ENCODE measurements at places on chromosomes 3 and 15.

DNA sequence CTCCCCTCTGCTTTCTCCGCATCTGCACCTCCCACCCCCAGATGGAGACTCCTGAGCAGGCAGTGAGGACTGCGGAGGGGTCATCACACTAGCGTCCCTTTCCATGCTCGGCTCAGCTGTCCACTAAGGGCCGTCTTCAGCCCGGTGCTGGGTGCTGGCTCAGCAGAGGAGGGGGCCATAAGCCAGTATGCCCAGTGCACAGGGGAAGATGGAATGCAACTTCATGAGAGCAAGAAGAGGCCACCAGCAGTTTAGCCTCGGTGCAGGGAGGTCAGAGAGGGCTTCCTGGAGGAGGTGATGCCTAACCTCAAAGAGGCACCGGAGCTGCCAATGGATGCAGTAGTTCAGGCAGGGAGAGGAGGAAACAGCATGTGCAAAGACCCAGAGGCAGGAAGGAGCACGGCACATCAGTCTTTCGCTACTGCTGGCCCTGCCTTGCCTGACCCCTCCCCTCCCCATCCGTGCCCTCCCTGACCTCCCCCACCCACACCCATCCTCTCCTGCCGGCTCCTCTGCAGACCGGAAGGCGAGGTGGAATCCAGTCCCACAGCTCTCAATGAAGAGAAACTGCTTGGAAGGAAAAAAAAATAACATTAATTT, 15.2 kb upstream of the PLXND1 start:
- no peak for DNase-seq

DNA sequence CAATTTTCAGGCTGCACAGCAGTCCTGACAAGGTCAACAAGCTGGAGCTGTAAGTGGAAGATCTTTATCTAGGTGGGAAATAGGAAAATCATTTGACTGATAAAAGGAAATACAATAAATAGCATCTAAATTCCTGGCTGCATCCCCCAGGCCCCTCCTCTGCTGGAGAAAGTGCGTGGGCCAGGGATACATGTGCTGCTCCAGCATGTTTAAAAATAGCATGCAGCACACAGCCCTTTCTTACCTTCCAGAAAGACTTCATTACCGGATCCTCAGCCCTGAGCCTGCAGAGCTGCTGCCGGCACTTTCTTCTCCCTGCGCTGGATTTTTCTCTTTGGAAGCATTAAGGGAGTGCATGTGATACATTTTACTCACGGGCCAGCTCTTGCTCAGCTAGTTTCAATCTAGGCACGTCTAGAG, 77.3 kb downstream of the HMG20A start:
- DNase-seq: no peak

DNA sequence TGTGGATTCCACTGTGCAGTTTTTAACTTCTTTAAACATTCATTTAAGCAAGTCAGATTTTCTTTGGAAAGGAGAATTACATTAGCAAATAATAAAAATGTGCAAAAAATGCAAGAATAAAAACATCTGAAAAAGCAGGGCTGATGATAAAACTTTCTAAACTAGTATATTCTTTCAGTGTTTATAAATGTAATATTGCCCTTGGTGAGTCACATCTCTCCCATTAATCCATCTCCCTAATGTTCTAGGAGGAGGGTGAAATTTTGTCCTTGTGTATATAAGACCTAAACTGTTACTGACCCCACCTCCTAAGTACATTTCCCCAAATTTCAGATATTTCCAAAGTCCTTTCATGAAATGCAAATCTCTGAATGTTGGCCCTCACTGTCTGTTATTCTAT, 28.5 kb upstream of the DCUN1D1 start:
- no peak for DNase-seq

DNA sequence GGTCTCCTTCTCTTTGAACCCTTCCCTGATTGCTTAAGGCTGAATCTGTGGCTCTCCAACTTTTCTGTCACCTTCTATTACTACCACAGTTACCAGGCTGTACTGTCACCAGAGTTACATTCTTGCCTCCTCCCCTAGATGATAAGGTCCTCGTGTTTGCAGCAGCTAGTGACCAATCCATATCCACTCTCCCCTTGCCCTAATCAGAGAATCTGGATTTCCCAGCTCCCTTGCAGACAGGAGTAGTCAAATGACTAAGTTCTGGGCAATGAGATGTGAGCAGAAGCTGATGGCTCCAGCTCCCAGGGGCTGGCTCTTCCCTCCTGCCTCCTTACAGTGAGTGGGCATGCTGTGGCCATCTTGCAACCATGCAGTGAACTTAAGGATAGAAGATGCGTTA, 95.4 kb upstream of the VGLL4 start:
- DNase-seq: no peak

DNA sequence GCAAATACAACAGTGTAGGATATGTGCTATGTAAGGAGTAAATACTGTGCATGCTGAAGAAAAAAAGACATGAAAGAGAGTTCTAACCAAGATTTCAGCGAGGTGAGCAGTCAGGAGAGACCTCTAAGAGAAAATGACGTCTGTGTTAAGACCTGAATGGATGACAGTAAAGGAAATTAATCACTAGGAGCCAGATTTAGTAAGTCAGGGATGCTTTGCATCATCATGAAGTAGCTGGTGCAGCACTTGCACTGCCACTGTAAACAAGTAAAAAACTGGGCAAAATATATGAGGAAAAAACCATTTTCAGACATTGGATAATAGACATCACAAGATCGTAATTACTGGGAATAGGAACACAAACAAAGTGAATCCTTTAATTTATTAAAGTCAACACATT, 32.6 kb downstream of the RTP4 start:
- no peak for DNase-seq

DNA sequence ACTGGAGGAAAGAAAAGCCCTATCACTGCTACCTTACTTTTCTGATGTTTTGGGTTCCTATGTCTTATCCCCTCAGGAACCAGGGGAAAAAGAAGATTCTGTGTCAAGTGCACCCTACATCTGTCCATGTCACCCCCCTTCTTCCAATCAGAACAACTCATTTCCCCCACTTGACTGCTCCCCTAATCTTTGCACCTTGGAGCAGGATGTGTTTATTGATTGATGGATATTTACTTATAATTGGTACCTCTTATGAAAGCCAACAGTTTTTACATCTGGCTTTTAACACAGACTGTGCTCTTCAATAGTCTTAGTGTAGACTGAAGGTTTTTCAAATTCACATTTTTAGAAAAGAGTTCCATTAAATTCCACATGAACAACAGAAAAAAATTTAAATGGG, 33.3 kb downstream of the LIPC start:
- no peak for DNase-seq

- DNase-seq: no peak
Observed at GRCh38 chr3:41329881-41330280, 130.6 kb downstream of the CTNNB1 start.

DNA sequence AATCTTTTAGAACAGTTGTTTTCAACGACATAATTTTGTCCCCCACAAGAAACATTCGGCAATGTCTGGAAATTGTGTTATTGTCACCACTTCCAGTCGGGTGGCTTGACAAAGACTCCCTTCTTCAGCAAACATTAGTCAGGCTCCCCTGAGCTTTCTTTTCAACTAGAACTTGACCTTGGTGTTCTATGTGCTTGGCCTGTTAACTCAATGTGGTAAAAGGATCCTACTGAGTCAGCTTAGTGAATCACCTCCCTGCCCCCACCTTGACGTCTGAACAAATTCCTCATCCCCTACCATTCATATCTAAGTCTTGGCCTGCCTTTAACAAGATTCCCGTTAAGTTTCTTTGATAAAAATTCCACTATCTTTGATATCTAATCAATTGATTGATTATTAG, 465.0 kb upstream of the ROBO1 start:
- DNase-seq: no peak

DNA sequence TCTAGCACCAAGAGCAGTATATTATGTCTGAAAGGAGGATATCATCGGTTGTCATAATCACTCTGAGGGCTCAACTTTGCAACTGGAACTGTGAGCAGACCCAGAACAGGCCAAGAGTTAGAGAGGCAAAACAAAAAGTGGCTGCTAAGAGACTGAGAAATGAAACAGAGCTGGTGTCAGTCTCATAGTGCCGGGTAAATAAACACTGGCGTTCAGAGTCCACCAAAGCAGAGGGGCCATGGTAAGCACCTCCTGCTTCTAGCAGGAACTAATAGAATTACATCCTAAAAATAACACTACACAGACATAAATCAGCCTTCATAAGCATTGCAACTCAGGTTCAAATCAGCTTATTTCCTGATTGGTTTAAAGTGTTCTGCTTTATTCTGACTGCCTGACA, 10.3 kb upstream of the IL12A start:
- no peak for DNase-seq

GRCh38 chr3:15269091-15269989, 63.0 kb downstream of the SH3BP5 start:
- peak; percentile 81 for DNase-seq

DNA sequence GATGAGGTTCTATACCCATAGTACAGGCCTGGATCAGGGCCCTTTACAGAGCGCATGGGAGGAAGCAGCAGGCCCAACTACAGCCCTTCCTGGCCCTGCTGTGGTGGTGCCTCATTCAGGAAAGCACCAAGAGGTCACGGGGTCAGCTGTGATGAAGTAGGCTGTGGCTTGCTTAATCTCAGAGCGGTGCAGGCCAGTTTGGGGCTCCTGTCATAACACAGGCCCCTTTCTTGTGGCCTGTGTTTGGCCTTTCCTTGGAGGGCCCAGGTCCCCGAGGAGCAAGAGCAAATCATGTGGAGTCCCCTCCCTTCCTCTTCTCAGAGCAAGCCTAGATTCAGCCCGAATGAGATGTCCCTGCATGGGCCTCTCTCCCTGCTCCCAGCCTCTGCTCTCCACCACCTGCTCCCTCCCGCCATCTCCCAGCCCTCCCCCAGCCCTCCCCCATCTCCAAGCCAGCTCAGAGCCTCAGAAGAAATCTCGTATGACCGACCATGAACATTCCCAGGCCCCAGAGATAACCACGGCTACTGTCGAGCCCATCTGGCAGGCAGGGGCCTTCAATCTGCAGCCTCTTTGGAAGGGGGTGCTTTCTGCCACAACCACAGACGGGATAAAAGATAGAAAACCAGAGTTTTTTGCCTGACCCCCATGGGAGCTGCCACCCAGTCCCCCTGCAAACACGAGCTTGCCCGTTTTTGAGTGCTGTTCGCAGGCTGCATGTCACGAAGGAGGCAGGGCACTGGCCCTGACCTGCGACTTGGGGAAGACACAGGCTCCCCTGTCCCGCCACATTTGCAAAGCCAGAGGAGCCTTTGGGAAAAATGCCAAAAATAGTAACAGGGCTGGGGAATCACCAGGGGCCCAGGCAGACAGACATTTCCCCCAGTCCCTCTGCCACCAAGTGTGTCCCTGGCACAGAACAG, 32.3 kb upstream of the DUSP7 start:
- no peak for DNase-seq

DNA sequence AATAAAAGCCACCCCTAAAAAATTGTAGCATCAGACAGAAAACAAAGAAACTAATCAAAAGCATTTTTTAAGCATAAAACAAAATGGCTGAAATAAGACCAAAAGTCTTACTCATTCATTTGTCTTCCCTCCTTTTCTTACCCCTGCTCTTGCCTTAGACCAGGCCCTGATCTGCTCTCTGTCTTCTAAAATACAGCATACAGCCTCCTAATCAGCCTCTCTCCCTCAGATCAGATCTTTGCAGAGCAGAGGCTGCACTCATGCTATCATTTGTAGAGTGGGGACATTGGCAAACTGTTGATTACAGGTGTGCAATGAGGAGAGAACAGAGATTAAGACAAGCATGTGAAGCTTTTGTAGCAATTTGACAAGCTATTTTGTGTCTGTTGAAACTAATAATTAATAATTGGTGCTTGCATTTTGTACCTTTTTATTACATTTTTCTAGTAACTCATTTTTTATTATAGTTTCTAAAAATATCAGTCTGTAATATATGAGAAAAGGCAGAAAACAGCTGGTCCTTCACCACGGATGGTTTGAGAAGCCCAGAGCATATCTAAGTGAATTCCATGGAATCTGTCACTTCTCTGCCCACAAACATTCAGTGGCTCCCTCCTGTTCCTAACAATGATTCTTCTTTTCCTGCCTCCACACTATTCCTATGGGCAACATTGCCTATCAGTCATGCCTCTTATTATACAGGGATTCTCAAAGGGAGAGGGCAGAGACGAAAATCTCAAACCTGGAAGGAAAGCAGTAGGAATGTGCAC, 286.2 kb upstream of the STT3B start:
- DNase-seq: no peak

Data from stimulated activated CD8-positive, alpha-beta memory T cell treated with anti-CD3 and anti-CD28 coated beads, Interleukin-15, amount 100 ng/mL, for 48 hours (primary cell).